ENCODE measurements at places on chromosomes 1 and 21.

GRCh38 chr1:174800216-174800851, 199.4 kb upstream of the CACYBP start:
- H3K27ac ChIP-seq: no peak overlapping the region
- H3K27me3 ChIP-seq: no peaks in the 10 kb centered on the region
- H3K36me3 ChIP-seq: no peaks in the 10 kb centered on the region
- peak; percentile 11 for DNase-seq

DNA sequence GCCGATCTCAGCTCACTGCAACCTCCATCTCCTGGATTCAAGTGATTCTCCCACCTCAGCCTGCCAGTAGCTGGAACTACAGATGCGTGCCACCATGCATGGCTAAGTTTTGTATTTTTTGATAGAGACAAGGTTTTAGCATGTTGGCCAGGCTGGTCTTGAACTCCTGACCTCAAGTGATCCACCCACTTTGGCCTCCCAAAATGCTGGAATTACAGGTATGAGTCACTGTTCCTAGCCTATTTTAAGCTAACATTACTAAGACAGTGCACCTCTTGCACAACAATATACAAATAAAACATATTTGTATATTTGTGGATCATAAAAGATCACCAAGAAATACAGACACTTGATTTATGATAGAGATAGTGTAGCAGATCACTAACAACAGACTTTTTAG, 139.1 kb downstream of the DUSP10 start:
- H3K27me3 ChIP-seq: no peaks in the 10 kb centered on the region
- H3K4me3 ChIP-seq: no peak overlapping the region
- no peaks in the 10 kb centered on the region for H3K4me1 ChIP-seq
- no peak for DNase-seq
- no peak overlapping the region for H3K27ac ChIP-seq

DNA sequence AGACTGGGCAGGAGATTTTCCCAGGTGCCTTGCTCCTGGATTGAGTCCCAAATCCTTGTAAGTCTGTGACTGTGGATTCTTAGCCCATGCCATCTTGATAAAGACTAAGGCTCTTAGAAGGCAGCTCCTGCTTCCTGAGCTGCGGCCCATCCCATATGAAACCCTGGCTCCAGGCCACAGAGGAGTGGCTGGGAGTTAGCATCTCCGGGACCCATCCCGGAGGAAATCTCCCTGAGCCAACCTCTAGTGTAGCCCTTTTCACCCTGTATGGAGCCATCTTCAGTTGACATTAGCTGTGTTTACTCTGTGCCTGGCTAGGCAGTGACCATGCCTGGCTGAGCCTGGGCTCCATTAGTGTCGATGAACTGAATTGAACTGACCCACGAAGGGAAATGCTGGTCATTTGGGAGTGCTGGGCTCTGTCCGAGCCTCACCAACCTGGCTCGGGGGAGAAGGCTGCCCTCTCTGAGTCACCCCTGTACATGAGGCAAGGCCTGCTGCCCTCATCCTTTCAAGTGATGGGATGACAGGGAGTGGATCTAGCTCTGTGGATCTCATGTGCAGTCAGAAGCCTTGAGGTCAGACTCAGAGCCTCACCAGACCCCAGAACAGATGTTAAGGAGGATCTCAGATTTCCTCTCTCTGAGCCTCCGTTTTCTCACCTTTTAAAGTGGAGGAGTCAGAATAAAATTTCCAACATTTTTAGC, 37.5 kb downstream of the LGR6 start:
- DNase-seq: no peak
- peaks cover 53% of the 10 kb centered on the region for H3K4me1 ChIP-seq
- H3K27ac ChIP-seq: no peak overlapping the region
- no peak overlapping the region for H3K4me3 ChIP-seq
- H3K36me3 ChIP-seq: no peaks in the 10 kb centered on the region
- peaks cover 24% of the 10 kb centered on the region for H3K27me3 ChIP-seq

DNA sequence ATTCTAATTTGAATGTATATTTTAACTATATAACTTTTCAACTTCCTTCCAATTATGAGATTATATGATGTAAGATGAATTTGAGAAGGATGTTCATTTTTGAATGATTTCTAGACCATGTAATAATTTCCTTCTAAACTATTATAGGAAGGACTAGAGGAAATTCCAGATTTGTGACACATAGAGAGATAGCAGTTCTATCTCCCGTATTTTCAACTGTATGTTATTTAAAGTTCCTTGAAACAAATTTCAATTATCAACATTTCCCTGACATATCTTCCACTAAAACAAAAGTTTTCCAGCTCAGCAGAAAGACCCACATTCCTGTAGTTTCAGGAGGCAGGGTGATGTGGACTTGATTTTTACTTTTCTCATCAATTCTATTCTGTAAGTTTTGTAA, 396.7 kb upstream of the C1orf87 start:
- H3K4me3 ChIP-seq: no peak overlapping the region
- no peaks in the 10 kb centered on the region for H3K36me3 ChIP-seq

DNA sequence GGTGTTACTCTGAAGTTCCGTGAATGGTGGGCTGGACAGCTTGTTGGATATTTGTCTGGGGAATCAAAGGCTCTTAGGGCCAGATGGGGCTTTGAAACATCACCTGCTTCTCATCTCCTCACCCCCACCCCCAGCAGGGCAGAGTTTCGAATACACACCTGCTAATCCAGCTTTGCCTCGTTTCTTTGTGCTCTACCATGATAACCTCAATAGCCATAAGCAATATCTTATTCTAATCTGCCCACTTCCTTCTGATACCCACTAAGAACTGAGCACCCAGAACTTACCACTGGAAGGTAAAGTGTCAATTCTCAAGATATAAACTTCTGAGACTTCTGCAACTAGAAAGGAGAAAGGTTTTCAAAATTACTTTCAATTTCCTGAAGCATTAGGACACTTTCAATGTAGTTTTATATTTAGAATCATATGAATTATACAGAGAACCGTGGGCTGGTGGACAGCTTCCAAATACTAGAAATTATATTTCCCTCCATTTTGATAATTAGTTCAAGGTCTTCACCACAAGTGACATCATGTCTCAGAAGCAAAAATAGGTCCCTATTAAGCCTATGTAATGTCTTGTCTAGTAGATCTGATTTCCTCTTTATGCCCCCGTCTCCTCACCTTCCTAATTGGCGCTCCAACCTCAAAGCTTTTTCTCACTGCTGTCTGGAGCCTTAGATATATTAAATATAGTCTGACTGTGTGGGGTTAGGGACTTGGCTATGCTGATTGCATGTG, 64.4 kb upstream of the NEK2 start:
- H3K4me3 ChIP-seq: no peak overlapping the region
- no peaks in the 10 kb centered on the region for H3K36me3 ChIP-seq
- DNase-seq: no peak
- H3K27me3 ChIP-seq: peaks cover 2% of the 10 kb centered on the region
- H3K27ac ChIP-seq: no peak overlapping the region

DNA sequence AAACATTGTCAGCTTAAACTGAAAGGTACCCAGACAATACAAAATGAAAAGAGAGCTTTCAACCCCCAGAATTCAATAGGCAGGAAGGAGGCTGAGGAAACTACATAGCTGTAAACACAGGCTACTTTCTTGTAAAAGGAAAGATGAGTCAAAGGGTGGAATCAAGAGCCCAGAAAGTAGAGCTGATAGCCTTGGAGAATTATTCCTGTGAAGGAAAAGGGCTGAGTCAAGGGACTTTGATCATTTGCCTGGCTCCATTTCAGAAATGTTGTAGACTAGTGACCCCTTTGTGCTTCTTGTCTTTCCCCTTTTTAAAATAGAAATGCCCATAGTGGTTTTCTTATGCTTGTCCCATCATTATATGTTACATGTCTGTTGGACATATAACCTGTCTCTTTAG, 597.6 kb downstream of the ADGRL2 start:
- H3K4me3 ChIP-seq: no peak overlapping the region
- no peaks in the 10 kb centered on the region for H3K27me3 ChIP-seq

- H3K27ac ChIP-seq: peak overlapping the region; percentile 58
- peaks cover 7% of the 10 kb centered on the region for H3K27me3 ChIP-seq
- DNase-seq: no peak
- peaks cover 29% of the 10 kb centered on the region for H3K4me1 ChIP-seq
- no peak overlapping the region for H3K4me3 ChIP-seq
Observed at GRCh38 chr1:26516987-26517765, 12.4 kb upstream of the RPS6KA1 start.

GRCh38 chr1:111581166-111581565, 38.4 kb upstream of the RAP1A start:
- no peak for DNase-seq
- no peaks in the 10 kb centered on the region for H3K36me3 ChIP-seq
- peaks cover 4% of the 10 kb centered on the region for H3K27me3 ChIP-seq
- no peak overlapping the region for H3K27ac ChIP-seq
- no peak overlapping the region for H3K4me3 ChIP-seq
- H3K4me1 ChIP-seq: no peaks in the 10 kb centered on the region

DNA sequence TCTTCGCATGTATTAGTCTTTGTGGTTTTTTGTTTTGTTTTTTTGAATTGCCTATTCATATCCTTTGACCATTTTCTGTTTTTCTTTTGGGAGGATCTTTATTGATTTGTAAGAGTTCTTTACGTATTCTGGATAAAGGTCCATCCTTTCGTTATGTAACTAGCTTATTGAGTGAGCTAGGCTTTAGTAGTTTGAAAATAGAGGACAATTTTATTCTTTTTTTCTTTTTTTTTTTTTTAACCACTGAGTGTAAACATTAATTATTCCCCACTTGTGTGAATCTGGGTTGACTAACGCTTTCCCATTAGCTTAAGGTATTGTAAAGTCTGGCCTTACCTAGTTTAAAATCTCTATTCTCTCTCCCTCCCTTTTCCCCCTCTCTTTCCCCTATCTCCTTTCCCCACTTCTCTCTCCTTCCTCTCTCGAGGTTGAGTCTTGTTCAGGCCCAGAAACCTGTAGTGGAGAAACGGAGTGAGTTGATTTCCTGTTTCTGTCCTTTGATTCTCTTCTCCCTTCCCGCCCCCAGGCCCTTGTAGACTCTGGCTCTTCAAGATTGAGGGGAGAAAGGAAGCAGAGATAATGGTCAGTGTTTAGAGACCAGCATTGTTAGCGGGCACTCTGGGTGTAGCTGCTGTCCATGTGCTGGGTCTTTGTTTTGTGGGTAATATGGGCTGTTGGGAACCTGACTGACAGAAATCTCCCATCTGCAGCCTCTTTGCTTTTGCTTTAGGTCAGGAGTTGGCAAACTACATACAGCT, 1.5 kb downstream of the MORC3 start:
- peak overlapping the region; percentile 91 for H3K4me3 ChIP-seq
- peaks cover 28% of the 10 kb centered on the region for H3K4me1 ChIP-seq
- peaks cover 4% of the 10 kb centered on the region for H3K27me3 ChIP-seq
- peak overlapping the region; percentile 99 for H3K27ac ChIP-seq

DNA sequence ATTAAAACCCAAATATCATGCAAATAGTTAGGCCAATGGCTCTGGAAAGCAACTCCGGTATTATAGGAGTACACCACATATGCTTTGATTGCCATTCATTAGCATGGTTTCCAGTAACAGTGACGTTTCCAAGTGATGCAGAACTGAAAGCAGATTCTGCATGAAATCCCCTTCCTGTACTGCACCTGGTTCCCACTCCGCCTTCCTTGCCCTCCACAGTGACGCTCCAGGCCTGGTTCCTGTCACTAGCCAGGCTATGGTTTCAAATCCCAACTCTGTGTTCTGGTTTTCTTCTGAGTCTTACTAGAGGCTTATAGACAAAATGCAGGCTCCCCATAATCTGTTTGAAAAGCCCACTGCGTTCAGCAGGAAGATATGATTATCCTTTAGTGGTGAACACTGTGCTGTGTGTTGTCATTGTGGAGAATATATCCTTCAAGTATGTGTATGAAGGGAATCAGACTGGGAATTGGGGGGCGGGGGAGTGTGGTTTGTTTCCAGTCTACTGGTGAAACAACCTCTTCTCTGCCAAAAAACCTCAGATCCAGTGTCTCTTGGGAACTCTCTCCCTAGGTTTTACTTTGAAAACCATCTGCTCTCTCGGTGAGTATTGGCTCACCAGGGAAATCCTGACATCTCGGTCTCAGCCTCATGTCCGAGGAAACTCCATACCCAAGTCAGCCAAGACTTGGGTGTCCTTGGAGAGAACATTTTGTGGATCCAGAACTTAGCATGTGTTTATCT, 78.7 kb downstream of the TYW3 start:
- DNase-seq: no peak

- no peak for DNase-seq
- H3K4me3 ChIP-seq: peak overlapping the region; percentile 83
- peaks cover 3% of the 10 kb centered on the region for H3K27me3 ChIP-seq
- peak overlapping the region; percentile 90 for H3K27ac ChIP-seq
Observed at GRCh38 chr1:226309398-226310244, 657 bp upstream of the LIN9 start.

- H3K4me3 ChIP-seq: no peak overlapping the region
- DNase-seq: no peak
- H3K27me3 ChIP-seq: peaks cover 7% of the 10 kb centered on the region
Observed at GRCh38 chr1:34009340-34009985, 145.6 kb downstream of the HMGB4 start.

GRCh38 chr1:229709500-229710013, 83.5 kb downstream of the URB2 start:
- peaks cover 5% of the 10 kb centered on the region for H3K4me1 ChIP-seq
- no peak overlapping the region for H3K27ac ChIP-seq
- H3K27me3 ChIP-seq: peaks cover 3% of the 10 kb centered on the region
- no peak overlapping the region for H3K4me3 ChIP-seq
- DNase-seq: no peak
- H3K36me3 ChIP-seq: peaks cover 7% of the 10 kb centered on the region

GRCh38 chr1:58156124-58156468, 390.4 kb downstream of the OMA1 start:
- H3K27ac ChIP-seq: no peak overlapping the region
- no peaks in the 10 kb centered on the region for H3K4me1 ChIP-seq
- no peaks in the 10 kb centered on the region for H3K27me3 ChIP-seq
- no peak for DNase-seq
- H3K4me3 ChIP-seq: no peak overlapping the region

DNA sequence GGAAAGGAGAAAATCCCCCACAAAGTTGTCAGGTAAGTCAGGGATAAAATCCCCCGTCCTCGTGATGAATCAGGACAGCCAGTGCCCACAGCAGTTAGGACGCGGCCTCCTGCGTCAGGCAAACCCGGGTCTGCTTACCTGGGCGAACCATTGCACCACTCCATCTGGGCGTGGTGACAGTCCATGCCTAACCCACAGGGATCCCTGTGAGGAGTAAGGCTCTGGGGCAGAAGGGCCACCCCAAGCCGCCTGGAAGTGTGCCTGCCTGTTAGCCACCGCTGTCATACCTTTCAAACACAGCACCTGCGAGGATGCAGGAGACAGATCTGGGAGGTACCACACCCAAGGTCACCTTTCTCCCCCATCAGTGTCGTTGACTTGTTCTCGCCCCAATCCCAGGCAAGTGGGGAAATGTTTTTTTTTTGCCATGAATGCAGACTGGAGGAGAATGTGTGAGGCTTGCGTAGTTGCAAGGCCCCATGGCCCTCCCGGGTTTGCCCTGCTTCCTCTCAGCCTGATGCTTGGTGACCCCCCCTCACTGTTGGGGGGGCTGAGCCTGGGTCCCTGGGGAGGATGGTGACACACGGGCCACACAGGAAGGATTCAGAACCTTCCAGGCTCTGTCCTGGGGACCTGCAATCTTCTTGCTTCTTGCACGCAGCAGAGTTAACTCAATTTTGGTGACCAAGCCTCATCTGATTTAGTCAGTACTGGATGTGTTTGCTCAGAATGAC, 107.0 kb downstream of the PGBD5 start:
- DNase-seq: no peak
- H3K27me3 ChIP-seq: peaks cover 17% of the 10 kb centered on the region
- H3K4me3 ChIP-seq: no peak overlapping the region
- H3K4me1 ChIP-seq: peaks cover 4% of the 10 kb centered on the region
